ENCODE measurements at places on chromosomes 1 and 21.

DNA sequence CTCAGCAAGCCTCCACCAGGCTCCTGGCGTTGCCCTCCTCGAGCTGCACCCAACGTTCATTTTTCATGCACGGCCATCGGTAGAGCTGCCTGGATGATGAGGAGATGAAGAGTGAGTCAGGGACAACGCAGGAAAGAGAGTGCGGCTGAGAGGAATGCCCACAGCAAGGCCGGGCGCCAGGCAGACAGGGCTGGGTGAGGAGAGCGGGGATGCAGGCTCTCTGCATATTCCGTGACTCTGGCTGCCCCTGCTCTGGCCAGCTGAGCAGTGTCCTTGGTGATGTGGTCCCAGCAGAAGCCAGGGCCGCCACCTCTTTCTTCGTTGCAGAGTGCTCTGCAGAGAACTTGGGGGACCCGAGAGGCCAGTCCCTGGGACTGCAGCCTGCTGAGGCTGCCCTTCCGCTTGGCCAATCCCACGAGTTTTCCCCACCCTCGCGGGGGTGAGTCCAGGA, 10.8 kb downstream of the UMODL1 start:
- no peak for DNase-seq

GRCh38 chr1:174954073-174954460, 45.7 kb upstream of the CACYBP start:
- DNase-seq: no peak

DNA sequence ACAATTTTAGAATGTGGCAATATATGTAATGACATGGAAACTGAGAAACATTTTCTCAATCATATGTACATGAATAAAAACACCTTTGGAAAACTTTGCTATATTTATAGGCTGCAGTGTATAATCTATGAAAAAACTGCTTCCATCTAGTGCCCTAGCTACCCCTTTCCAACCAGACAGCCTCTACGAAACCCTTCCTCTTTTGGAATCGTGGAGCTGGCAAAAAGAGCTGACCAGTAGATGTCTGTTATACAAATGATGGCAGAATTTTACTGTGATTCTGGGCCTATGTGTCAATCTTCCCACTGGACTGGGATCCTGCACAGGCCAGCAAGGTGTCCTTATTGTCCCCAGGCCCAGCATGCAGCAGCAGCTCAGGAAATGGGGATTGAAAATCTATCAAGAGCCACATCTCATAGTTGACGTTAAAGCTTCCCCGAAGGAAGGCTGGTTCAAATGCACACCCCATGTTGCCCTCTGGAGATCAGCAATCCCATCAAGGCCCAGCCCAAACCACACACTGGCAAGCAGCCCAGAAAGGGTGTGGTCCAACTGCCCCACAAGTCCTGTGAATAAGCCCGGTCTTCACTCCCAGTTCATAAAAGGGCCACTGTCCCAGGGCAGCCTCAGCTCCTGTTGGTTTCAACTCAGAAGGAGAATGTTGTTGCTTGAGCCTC, 8.8 kb upstream of the FAM20B start:
- DNase-seq: peak; percentile 73

DNA sequence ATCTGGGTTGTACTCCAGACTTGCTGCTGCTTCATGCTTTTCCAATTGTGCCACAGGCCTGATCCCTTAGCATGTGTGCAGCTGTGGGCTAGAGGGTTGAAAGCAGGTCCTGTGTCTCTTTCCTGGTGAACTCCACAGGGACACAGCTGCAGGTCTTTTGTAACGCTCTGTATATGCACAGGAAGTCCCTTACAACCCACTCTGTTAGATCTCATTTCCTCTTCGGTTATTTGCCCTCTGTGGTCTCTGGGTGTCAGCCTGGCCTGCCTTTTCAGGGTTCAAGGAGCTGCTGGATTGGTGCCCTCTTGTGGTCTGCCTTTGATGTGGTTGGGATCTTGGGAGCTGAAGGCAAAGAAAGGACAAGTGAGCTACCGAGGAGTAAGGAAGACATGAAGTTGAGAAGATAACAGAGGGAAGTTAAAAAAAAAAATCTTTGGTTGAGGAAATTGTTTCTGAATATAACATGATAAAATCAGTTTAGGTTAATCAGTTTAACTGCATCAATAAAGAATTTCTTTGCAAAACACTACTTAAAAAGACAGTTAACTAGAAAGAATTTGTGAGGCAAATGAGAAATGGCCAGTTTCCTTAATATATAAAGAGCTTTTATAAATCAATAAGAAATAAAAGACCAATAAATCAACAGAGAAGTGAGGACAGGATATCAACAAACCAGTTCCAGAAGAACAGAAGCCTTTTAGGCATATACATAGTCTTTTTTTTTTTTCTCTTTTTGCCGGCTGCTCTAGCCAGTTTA, 44.1 kb downstream of the UCK2 start:
- peak; percentile 53 for DNase-seq

DNA sequence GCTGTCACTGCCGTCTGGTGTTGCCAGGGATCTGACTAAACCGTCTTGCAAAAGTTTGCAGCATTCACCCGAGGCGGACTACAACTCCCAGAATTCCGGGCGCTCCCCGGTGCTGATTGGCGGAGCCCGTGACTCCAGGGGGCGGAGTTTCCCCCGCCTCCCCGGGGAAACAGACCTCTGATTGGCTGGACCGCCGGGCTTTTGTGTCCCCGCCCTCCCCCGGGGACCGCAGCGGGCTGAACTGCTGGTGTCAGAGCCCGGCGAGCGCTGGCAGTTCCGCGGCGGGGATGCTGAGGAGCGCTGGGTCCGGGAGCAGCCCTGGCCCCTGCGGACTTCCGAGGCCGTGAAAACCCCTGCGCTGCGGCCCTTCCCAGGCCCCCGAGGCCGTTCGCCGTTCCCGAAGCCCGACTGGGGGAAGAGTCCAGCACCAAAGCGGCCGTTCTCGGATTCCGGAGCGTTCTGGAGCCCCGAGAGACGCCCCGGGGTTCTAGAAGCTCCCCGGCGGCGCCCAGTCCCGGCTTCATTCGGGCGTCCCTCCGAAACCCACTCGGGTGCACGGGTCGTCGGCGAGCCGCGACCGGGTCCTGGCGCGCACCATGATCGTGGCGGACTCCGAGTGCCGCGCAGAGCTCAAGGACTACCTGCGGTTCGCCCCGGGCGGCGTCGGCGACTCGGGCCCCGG, at the start of gene SESN2:
TSS of gene SESN2 (plus strand) at position 267 of the 682 bp plus-strand sequence. CDS start at position 597, 330 bp downstream.
- peak; percentile 100 for DNase-seq

- DNase-seq: no peak
Observed at GRCh38 chr1:183493540-183494245, 21.4 kb downstream of the SMG7 start.

DNA sequence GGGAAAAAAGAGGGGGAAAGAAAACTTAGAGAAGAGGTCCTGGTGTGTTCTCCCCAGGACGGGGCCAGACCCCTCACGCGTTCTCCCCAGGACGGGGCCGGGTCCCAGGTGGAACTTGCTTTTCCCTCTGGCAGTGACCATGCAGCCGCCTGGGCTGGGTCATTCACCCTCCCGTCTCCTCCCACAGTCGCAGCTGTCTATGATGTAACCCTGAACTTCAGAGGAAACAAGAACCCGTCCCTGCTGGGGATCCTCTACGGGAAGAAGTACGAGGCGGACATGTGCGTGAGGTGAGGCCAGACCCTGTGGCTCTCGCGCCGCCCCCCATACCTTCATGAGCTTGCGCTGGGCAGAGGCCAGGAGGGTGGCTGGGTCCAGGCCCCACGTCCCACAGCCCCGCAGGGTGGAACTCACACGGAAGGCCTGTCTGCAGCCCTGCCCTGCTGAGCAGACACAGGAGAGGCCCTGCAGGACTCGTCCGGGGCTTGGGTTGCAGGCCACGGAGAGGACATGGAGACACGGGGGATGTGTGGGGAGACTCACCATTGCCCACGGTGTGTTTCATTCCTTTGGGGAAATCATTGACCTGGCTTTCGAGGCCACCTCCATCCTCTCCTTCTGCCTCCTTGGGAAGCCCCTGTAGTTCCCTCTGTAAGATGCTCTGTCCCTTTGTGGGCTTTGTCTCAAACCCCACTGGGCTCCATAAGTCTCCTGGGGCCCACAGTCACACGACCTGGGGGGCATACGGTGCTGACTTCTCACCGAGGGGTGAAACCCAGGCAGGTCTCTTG, 40.7 kb upstream of the TRAPPC10 start:
- no peak for DNase-seq

GRCh38 chr1:160373696-160374095, 6.8 kb downstream of the NHLH1 start:
- DNase-seq: no peak

GRCh38 chr1:159989581-159989980, 35.5 kb upstream of the SLAMF9 start:
- DNase-seq: no peak

- DNase-seq: no peak
Observed at GRCh38 chr21:18138507-18138906, 106.1 kb upstream of the CHODL start.

- no peak for DNase-seq
Observed at GRCh38 chr1:201912832-201913231, 24.1 kb downstream of the SHISA4 start.

GRCh38 chr1:32105338-32105737, 2.5 kb upstream of the KPNA6 start:
- no peak for DNase-seq

GRCh38 chr1:15758953-15759661, 512 bp downstream of the FBLIM1 start:
- no peak for DNase-seq

DNA sequence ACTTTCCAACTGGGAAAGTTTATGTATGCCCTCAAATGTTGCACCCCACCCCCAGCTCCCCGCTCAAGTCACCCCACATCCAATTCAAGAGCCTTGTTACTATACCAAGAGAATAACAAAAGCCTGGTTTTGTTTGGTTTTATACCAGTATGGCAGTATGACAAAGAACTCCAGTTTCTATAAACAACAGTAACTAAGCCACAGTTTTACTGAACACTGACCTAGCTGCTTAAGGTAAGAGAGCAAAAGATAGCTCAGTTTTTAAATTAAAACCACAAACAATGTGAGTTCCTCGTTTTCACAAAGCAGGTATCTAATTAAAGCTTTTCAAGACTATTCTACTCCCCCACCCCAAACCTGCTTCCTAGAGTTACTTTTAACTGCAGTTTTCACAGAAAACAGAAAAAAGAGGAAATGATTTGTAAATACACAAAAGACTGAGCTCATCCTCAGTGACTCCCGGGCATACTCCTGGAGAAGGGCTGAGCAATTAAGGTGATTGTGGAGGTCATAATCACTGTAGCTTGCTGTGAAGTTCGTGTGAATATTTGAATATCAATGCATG, 59.3 kb upstream of the LHX8 start:
- no peak for DNase-seq

DNA sequence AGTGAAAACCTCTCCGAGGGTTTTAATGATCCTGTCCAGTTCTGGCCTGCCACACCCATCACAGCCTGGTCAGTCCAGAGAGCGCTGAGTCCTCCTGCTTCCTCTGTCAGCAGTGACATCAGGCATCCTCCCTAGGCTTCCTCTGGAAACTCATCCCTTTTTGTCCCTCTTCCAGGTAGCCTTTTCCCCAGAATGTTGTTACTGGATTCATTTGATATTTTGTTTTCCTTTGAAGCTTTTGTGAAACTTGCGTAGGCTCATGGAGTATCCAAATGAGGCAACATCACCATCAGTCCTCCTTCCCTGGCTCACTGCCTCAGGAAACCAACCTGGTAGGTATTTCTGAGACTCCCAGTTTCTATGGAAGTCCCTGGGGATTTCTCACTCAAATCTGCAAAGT, 27.0 kb upstream of the IGSF3 start:
- DNase-seq: no peak

DNA sequence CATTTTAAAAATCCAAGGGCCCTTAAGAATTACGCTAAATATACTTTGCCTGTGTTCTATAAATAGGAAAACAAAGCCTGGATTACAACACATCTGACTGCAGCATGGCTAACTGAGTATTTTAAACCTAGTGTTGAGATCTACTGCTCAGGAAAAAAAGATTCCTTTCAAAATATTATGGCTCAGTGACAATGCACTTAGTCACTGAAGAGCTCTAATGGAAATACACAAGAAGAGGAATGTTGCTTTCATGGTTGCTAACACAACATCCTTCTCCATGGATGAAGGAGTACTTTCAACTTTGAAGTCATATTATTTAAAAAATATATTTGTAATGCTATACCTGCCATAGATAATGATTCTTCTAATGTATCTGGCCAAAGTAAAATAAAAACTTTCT, 248.3 kb upstream of the NEGR1 start:
- no peak for DNase-seq

GRCh38 chr21:9759972-9760371, 761.4 kb upstream of the TPTE start:
- DNase-seq: no peak

- DNase-seq: no peak
Observed at GRCh38 chr1:62295921-62296491, 23.2 kb downstream of the KANK4 start.

- DNase-seq: no peak
Observed at GRCh38 chr1:37303884-37304574, 170.4 kb upstream of the ZC3H12A start.

- DNase-seq: no peak
Observed at GRCh38 chr21:36115138-36115730, 19.6 kb upstream of the CBR3 start.

GRCh38 chr1:58789996-58790660, 6.3 kb upstream of the JUN start:
- DNase-seq: no peak

- no peak for DNase-seq
Observed at GRCh38 chr1:181926697-181927096, 134.8 kb downstream of the ZNF648 start.

- no peak for DNase-seq
Observed at GRCh38 chr21:41295721-41296254, 20.8 kb upstream of the FAM3B start.

DNA sequence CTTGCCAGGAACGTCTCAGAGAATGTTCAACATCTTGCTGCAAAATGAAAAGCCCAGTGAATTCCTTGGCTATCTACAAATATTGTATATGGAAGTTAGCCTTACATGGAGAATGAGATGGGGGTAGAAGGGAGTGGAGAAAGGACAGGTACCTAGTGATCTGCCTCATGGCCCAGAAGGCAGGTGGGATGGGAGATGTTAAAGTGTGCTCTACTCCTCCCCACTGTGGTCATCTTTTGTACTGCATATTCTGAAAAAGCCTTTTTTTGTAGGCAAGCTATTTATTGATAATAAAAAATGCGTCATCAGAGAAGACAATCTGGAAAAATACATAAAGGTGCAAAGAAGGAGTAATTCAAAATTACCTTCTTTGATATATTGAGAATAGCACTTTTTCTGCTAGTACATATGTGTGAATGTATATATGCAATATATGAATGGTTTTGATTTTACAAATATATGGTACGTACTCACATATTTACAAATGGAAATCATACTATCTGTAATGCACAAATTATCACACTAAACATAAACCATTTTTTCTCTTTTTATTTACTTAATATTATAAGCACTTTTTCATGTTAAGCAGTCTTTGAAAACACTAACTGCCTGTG, 19.1 kb upstream of the SLC5A9 start:
- DNase-seq: no peak

DNA sequence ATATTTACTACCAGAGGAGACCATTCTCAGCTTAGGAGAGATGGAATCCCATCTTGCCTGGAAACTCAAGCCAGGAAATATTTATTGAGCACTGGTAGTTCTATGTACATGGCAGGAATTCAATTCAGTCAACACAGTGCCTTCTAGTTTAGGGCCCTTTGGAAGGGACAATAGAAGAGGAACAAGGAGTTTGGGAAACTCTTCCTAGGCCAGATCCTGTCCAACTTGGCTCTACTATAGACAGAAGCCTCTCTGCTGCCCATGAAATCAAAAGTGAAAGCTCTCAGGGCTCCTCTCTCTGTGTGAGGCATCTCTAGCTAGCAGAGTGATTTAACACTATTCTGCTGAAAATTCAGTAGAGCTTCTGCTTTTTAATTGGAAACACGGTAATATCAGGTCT, 244.6 kb upstream of the MAP1LC3C start:
- DNase-seq: no peak
